ENCODE measurements at places on chromosomes 1 and 21.

- no peak for DNase-seq
Measured at GRCh38 chr21:15966231-15966630, 236.4 kb downstream of the USP25 start.

- no peak for DNase-seq
Measured at GRCh38 chr1:214823311-214824117, 220.5 kb downstream of the CENPF start.

GRCh38 chr1:147225193-147225730 lies at the start of gene FMO5:
TSS of gene FMO5 (minus strand) at chr1:147225339. CDS start at chr1:147225029, 310 bp downstream.
- peak; percentile 33 for DNase-seq

DNA sequence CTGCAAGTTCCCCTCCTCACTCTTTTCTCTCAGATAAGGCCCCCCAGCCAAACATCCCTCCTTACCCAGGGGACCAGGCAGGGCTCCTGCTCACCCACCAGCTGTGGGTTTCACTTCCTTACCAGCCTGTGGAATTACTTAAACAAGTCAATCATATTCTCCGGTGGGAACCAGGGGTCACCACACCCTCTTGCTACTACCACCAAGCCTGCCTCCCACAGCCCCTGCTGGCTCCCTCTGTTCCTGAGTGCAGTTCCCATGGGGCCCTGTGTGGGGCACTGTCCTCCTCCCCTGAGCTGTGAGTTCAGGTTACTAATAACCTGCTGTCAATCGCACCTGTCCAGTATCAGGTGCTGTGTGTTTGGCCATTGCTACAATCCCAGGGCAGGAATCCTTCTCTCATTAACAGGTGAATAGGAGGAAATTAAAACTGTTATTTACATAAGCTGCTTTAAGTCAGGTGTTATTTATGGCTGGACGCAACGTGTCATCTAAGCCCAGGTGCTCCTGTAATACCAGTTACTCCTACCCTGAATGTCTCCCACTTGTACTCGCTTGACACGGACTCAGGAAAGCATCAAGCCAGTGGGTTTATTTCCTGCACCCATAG lies 53.1 kb upstream of the LBR start:
- no peak for DNase-seq

- no peak for DNase-seq
Measured at GRCh38 chr21:43593078-43593477, 66.2 kb downstream of the HSF2BP start.

DNA sequence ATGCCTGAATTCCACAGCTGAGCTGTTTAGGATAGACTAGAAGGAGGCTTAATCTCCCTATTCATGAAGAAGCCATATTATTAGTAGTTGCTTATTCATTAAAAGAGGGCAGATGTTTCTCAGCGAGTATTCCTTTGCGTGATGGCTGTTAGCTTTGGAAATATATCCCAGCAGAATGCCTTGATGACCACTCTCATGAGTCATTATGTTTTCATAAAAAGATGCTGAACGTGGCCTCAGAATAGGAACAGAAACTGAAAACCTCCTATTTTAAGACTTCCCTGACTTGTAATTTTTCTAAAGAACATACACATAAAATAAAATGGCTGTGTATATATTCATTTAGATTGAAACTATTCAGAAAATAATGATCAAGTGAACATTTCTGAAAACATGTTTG lies 9.6 kb upstream of the PLA2G4A start:
- DNase-seq, result no peak

DNA sequence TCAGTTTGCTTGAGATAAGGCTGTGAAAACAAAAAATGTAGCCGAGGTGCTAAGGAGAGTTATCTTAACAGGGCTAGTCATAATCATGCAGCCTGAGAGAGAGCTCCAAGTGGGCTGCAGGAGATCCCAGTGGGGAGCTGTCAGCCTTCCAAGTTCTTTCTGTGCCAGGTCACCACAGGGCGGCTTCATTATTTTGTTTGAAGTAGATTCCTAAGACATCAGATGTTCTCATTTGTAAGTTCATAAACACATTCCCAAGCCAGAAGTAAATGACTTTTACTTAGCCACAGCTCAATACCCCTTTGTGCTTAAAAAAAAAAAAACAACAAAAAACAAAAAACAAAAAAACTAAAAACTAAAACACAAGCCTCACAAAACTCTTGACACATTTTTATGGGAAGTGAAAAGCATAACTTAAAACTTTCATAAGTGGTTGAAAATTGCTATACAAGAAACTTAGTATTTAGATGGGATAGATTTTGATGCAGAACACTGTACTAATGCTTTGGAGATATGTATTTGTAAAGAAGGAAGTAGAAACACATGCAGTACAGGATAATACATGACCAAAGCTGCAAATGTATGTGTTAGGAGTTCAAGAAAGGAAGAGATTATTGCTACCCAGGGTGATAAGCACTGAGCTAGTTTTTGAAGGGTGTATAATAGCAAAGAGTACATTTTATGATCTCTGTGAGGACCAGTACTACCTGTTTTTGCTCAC lies 8.6 kb downstream of the CDC14A start:
- no peak for DNase-seq

DNA sequence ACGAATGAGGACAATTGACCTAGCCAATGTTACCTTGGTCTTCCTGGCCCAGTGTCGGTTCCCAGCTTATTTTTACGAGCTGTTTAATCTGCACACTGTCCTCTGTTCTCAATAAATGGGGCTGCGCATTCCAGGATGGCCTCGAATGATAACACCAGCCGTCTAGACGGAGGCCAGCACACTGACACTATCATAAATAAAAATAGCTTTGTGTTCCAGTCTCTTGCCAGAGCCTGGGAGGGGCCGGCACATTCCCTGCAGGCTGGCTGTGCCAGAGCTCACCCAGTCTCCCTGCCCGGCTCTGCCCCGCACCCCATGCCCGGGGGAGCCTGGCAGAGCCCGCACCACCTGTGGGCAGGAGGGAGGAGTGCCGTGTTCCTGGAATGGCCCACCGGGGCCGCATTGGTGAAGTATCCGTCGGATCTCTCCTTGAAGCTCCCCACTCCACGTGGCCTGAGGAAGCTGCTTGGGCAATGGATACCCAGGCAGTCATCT lies 92.1 kb downstream of the SPSB1 start:
- no peak for DNase-seq

GRCh38 chr1:117110774-117111173 lies 10.8 kb downstream of the TRIM45 start:
- no peak for DNase-seq

GRCh38 chr1:231020139-231020601 lies 19.9 kb downstream of the FAM89A start:
- DNase-seq, result no peak

DNA sequence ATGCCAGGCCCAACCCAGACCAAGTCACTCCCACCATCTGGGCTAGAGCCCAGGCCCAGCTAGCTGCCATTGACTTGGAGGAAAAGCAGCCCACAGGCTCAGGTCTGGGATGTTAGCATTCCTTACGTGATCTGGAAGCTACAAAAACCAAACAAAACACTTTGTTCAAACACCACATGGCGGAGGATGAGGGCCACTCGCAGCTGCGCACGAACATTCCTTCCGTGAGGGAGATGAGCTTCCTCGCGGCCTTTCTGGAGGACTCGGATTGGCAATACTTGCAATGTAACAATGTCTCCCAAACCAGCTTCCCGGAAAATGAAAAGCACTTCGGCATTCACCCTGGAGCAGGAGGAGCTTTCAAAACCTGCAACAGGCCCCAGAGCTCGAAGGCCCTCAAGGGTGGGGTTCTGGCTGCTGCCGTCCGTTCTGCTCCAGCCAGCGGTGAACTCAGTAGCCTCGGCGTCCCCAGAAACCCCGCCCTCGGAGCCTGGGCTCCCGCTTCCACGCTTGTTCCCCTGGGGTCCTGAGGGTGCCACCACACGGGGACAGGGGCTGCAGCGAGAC lies 40.5 kb downstream of the COL6A1 start:
- no peak for DNase-seq

- DNase-seq, result peak; percentile 39
Measured at GRCh38 chr1:156750191-156750672, 1.2 kb downstream of the HDGF start.

DNA sequence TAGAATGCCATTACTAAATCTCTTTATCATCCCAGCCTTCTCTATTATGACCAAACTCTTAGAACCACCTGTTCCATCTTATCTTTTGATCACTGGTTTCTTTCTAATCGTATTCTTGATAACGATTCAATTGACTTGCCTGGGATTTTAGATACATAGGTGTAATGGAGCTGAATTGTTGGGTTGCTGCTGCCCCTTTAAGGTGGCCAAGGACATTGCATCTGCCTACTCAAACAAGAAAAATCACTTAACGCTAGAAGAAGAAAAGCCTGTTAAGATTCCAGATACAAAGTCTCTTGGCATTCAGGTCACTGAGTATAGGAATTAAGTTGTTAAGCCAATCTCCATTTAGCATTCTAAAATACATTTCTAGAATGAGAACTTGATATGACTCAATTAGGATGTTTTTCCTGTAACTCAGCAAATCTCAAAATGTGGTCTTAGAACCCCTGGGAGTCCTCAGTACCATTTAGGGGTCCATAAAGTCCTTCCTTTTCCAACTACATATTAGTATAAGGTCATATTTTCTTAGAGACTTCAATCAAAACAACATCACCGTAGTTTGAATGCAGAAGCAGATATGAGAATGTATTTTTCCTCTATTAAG lies 12.4 kb downstream of the NEXN start:
- no peak for DNase-seq

GRCh38 chr1:225044258-225044657 lies 114.8 kb downstream of the DNAH14 start:
- DNase-seq, result no peak

- DNase-seq, result peak; percentile 18
Measured at GRCh38 chr21:41112740-41113692, 54.9 kb upstream of the BACE2 start.

DNA sequence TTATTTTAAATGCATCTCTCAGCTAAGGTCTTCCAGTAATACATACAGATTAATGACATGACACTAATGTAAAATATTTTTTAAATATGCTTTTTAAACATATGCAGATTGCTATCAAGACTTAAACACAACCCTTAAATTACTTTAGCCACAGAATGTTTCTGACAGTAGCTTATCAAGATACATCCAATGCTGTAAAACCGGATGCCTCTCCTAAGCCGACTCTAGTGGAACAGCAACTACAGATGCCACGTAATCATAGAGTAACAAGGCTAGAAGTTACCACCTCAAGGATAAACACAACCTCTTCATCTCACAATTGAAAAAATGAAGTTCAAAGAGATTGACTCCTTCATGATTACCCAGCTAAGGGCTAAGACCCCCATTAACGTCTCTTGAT lies 68.4 kb downstream of the ZZZ3 start:
- no peak for DNase-seq

GRCh38 chr1:107460035-107460434 lies 319.2 kb downstream of the NTNG1 start:
- no peak for DNase-seq

DNA sequence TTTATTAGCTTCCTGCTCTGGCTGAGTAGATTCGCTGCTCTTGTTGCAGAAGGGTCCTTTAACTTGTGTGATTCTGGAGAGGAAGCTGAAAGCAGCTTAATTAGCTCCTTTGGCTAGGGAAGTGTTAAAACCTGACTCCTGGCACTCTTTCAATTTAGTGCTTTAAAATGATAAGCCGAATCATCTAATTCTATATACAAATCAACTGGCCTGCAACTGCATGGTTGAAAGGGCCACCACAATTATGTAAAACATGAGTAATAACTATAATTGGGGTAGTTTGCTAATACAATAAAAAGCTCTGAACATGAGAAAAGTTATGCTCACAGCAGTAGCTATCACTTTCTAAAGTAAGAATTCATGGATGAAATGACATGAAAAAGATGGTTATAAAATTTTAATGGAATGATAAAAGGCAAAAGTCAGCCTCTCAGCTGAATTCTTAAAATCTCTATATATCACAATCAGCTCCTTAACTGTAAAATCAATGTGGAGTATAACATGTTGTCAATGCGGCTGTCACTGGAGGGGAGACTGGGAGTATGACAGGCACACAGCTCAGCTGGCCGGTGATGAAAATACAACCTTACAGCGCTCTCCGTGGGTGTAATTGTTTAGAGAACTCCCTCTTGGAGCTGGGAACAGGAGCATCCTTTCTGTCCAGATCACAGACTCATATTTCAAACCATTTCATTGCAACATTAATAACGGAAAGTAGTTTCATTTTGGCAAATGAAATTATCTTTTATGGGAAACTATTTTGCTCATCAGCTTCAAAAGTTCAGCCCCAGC lies 324.4 kb downstream of the KCTD3 start:
- DNase-seq, result no peak

- DNase-seq, result no peak
Measured at GRCh38 chr1:219692981-219693380, 80.1 kb upstream of the ZC3H11B start.

DNA sequence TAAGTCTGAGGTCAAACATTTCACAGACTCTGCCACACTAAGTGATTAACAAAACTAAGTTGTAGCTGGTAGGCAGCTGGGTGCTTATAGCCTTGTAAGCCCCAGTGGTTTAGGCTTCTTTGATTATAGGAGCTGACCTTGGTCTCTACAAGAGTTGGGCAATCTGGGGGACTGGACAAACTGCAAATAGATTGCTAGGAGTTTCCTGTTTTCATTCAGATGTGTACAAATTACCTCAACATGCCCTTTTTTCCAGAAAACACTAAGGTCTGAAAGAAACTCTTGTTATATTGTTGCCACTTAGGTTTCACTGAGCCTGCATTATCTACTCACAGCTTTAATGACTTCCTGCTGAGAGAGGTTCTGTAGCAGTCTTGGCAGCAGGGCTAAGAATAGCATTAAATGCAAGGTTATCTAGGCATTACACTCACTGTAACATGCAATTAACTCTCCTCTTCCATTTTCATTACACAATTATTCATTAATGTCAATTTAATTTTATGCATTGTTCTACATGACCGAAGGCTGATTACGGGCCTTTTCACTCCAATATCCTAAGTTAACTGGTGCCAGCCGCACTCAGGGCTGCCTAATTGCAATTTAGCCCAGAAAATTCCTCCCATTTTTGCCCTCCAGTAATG lies 314.0 kb downstream of the LMO4 start:
- no peak for DNase-seq

- DNase-seq, result no peak
Measured at GRCh38 chr1:70667494-70668170, 256.6 kb downstream of the CTH start.

GRCh38 chr1:79741720-79742421 lies 735.3 kb upstream of the ADGRL4 start:
- no peak for DNase-seq

DNA sequence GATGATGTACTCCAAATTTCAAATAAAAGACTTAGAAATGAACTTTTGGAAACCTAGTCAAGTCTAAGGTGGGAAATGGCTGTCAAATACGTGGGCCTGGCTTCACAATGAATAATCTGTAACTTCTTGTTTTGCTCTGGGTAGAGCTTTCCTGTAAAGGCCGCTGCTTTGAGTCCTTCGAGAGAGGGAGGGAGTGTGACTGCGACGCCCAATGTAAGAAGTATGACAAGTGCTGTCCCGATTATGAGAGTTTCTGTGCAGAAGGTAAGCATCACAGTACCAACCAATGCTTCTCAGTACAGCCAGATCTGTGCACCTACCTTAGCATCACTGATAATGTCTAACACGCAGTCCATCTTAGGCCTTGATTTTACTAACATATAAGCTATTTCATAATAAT lies 73.6 kb downstream of the TPR start:
- DNase-seq, result no peak

GRCh38 chr1:93167006-93167405 lies 13.2 kb downstream of the TMED5 start:
- no peak for DNase-seq

GRCh38 chr1:169271098-169271497 lies 96.5 kb downstream of the NME7 start:
- no peak for DNase-seq

Data from GF-D8 (cell line).